Heart left ventricle (tissue), 16 donors: ENCODE measurements at places on chromosomes 1 and 21. TPM values are rescaled to one million over a fixed set of nuclear protein-coding genes. Genes with fewer than 3 reads are reported as not detected.

The PLEKHN1 gene
- total RNA-seq, result not detected

The MX2 gene
- total RNA-seq, result 12.1 TPM

The KCNH1 gene
- total RNA-seq, result 0.03 TPM

The FCRL1 gene
- total RNA-seq, result not detected

The GNB1 gene
- 172 TPM for total RNA-seq

GRCh38 chr21:44681861-44682579 is at the start of gene KRTAP12-1:
Gene KRTAP12-1 (minus strand): TSS chr21:44682163. CDS start chr21:44682123, 40 bp downstream.
- no peak for DNase-seq

- DNase-seq, result no peak
These were observed 172.5 kb upstream of the C1orf174 start for GRCh38 chr1:4072481-4073153.

DNA sequence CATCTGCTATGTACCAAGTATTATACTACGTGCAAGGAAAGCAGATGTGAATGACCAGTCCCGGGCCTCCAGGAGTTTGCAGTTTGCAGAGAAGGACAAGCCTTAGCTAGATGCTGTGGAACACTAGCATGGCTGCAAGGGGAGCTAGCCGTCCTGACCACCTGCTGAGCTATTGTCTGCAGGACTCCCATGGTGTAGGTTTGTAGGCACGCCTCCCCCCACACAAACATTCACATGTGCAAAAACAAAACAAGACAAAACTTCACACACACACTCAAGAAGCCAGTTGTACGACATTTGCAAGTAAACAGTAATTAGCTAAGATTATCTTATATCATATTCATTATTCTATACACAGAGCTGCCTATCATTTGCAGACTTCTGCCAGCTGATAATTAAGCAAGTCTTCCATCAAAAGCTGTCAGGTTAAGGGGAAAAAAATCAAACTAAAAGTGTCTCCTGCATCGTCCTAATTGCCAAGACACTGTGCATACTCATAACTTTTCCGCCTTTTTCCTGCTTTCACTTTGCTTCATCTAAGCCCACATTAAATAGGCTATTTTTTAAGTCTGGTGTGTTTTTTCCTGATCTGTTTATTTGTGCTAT is 10.7 kb upstream of the HNRNPU start:
- DNase-seq, result no peak

- DNase-seq, result no peak
These were observed 2.6 kb downstream of the GLRX2 start for GRCh38 chr1:193102662-193103061.

GRCh38 chr1:204587621-204588020 is 71.4 kb downstream of the MDM4 start:
- DNase-seq, result no peak

GRCh38 chr1:172926070-172926469 is 124.7 kb downstream of the TNFSF18 start:
- DNase-seq, result no peak

DNA sequence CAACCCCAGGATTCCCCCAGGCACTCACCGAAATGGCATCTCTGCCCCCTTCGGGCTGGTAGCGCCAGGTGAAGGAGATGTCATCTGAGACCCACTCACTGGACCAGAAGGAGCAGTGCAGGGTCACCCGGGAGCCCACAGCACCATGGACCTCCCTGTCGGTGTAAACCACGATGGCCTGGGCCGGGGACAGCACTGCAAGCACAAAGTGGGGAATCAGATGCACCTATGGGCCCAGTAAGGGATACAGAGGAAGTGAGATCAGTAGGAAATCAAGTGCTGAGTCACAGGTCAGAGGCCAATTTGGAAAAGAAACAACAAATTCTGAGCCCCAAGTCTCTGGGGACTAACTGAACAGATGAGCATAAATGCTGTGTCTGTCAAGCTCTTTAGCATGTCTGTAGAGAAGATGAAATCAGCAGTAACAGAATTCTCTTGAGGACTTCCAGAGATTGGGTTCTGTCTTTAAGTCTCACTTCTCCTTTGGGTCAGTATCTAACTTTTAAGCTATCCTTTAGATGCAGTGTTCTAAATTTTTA is 2.5 kb downstream of the MPZ start:
- DNase-seq, result no peak

GRCh38 chr1:21514245-21514644 is 5.0 kb downstream of the ALPL start:
- DNase-seq, result no peak

DNA sequence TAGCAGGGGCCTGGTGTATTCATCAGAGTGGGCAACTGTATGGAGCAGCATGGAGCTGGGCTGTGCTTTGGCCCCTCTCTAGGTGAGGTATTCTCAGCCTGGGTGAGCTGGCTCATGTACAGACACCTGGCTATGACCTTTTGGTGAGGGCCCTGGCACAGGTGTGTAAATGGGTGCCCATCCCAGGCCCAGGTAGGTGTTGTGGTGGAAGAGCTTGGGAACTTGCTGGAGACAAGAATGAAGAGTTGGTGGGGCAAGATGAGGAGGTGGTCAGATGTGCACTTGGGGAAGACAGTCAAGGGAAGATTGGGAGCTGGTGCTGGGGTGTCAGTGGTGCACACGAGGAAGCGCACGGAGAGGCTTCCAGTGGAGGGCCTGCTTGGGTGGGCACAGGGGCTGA is 95.5 kb downstream of the TRIM11 start:
- peak; percentile 10 for DNase-seq

- DNase-seq, result no peak
These were observed 43.0 kb upstream of the RAVER2 start for GRCh38 chr1:64701886-64702285.

GRCh38 chr1:30418061-30418938 is 305.1 kb downstream of the MATN1 start:
- DNase-seq, result peak; percentile 4

GRCh38 chr1:112033439-112034120 is 44.1 kb upstream of the KCND3 start:
- no peak for DNase-seq

DNA sequence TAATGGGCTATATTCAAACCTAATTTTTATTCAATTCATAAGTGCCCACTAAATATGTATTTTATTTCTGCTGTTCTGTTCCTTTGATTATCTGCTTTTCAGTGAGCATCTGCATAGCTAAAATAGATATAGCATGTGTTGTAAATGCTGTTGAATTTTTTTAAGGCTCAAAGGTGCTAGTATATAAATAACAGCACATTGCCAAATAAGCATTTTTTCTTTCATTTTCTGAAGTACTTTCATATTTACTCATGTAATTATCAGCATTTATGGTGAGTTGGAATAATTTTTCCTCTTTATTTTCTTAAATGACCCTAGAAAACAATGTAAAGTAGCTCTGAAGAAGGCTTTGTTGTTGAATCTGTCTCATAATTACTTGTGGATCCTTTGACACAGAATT is 69.6 kb upstream of the B3GALT2 start:
- no peak for DNase-seq

DNA sequence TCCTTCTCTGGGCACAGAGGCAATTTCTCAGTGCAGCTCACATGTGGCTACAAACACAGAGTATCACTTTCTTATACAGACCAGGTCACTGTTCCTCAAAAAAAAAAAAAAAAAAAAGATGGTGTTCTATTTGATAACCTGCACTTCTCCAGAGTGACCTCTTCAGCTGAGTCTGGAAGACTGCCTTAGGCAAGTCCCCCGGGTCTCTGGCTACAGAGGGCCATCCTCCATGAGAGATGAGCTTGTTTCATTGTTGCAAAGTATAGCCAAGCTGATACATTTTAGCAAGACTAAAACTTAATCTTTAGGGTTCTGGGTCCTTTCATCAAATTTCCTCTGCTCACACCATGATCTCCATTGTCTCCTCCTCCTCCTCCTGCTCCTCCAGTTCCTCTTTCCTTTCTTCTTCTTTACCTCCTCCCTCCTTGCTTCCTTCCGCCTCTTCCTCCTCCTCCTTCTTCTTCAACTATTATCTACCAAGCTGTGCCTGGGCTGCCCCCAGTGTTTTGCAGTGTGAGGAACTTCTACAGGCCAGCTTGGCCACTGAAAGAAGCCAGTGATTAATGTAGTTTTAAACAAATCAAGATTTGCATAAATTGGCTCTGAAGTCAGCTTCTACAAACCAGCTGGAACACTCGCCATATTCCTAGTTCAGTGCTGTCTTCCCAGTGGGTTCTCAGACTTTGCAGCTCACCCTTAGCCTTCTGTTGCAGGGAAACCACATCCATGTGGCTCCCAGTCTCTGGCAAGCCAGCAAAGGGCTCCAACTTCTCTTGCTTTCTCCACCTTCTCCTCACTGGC is 139.4 kb downstream of the RUNX1 start:
- DNase-seq, result no peak

DNA sequence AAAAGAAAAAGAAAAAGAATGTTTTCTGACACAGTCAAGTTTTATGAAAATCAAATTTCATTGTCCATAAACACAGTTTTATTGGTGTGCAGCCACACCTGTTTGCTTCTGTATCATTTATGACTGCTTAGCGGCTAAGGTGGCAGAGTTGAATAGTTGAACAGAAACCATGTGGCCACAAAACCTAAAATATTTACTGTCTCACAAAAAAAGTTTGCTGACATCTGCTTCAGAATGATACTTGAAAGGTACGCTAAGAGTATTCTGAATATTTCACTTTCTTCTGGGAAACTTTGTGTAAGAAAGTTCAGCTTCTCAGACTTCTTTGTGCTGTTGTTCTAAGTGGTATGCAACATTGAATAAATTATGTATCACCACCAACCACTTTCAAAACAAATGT is 6.2 kb downstream of the KCNK1 start:
- no peak for DNase-seq

GRCh38 chr1:154316704-154317103 is 4.2 kb upstream of the AQP10 start:
- DNase-seq, result no peak

GRCh38 chr1:189463166-189463565 is 1014.5 kb downstream of the BRINP3 start:
- no peak for DNase-seq

GRCh38 chr21:31731056-31731856 is 662 bp downstream of the SCAF4 start:
- DNase-seq, result peak; percentile 69

GRCh38 chr21:27526451-27526850 is 559.6 kb upstream of the ADAMTS5 start:
- DNase-seq, result no peak

GRCh38 chr1:169106921-169107602 is 572 bp downstream of the ATP1B1 start:
- DNase-seq, result no peak

DNA sequence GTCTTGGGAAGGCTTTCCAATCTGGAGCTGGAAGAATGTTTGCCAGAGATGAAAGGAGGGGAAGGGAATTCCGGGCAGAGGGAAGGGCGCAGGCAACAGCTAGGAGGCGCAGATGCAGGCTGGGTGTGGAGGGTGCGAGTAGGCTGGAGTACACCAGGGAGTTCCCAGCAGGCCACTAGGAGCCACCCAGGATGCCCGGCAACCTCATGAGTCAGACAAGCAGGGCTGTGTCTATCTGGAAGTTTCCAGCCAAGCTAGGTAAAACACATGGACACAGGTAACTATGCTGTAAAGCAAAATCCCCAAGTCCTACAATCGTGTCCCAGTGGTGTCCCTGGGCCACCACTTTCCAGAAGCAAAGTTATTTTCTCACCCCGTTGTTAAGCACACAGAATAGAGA is 990 bp upstream of the NBL1 start:
- DNase-seq, result no peak

- DNase-seq, result no peak
These were observed 45.1 kb upstream of the TRIM67 start for GRCh38 chr1:231116738-231117137.

DNA sequence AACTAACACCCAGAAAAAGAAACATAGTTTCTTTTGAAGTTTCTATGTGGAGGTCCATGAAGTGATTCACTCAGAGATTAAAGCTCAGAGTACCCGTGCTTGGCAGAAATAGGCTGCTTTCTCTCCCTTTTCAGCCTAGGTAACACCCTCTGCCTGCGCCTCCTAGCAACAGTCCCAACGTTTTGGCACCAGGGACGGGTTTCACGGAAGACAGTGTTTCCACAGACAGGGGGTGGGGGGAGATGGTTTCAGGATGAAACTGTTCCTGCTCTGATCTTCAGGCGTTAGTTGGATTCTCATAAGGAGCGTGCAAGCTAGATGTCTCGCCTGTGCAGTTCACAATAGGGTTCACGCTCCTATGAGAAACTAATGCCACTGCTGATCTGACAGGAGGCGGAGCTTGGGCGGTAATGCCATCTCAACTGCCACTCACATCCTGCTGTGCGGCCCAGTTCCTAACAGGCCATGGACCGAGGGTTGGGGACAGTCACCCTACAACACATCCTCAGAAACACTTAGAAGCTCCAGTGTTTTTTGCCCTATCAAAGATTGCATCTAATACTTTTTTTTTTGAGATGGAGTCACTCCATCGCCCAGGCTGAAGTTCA is 53.2 kb downstream of the CHML start:
- DNase-seq, result no peak

DNA sequence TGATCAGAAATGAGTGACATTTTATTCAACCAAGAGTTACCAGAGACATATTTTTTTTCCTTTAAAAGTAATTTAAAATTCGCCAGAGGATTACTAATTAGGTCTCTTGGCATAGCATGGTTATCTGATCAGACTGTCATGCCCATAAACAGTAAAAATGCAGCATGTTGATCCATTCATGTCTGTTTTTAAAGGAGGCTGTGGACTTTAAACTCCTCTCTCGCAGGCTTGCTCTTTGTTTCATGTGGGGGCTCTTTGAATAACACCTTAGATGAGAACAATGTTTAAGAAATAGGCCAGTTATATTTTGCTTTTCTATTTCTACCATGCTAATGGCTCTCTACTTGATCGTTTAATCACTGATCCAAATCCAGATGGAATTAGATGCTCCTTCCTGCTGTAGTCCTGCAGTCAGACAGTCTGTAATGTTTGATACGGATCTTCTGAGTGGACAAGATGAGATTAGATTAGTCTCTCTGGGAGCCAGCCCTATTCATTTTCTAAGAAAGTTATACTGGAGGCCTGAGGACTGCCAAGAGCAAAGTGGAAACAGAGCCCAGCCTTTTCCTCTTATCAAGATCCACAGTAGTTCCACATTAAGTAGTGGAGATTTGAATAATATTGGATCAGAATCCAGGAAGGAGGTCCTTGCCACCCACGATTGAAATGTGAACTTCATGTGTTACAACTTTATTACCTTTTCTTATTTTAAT is 197.4 kb downstream of the HS2ST1 start:
- DNase-seq, result no peak

DNA sequence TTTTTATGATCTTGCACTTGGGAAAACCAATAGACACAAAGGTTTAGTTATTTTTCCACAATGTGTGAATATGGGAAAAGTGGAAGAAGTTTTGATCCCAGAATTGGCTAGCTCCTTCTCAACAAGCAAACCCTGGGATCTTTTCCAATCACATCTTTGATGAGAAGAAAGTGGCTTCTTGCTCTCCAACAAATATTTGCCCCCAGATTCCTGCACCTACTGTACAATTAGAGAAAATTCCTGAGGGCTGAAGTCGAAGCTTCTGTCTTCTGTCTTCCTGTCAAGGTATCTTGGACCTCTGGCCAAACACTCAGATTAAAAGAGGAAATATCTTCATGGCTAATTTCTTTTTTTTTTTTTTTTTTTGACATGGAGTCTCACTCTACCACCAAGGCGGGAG is 113.1 kb upstream of the SLC45A1 start:
- no peak for DNase-seq

GRCh38 chr1:29695803-29696202 is 459.5 kb downstream of the PTPRU start:
- DNase-seq, result no peak
